ENCODE measurements at places on chromosomes 13 and 19.

- no peak for DNase-seq
Observed at GRCh38 chr13:52665325-52665724, 12.7 kb downstream of the SUGT1 start.

DNA sequence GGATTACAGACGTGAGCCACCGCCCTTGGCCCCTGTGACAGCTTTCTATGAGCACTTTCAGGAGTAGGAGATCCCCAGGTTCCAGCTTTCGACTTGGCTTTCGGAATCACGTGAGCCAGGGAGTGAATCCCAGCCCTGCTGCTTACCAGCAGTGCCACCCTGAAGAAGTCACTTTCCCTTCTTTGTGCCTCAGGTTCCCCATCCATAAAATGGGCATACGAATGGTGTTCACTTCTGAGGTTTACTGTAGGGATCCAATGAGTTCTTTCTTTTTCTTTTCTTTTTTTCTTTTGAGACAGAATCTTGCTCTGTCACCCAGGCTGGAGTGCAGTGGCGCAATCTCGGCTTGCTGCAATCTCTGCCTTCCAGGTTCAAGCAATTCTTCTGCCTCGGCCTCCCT is 4.3 kb upstream of the HOMER3 start:
- no peak for DNase-seq

- no peak for DNase-seq
Observed at GRCh38 chr13:110062077-110062776, 244.7 kb downstream of the COL4A1 start.

DNA sequence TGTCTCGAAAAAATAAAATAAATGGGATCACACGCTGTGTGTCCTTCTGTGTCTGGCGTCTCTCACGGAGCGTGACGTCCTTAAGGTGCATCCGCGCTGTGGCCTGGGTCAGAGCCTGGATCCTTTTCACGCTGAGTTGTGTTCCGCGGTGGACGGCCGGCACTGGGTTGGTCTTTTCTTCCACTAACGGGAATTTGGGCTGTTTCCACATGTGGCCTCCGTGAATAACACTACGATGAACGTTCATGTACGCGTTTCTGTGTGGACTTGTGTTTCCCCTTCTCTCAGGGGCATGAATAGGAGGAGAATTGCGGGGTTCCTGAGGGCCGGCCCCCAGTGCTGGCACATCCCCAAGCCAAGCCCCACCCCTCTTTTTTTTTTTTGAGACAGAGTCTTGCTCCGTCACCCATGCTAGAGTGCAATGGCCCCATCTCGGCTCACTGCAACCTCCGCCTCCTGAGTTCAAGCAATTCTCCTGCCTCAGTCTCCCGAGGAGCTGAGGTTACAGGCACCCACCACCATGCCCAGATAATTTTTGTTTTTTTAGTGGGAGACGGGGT is 6.2 kb upstream of the PTBP1 start:
- no peak for DNase-seq

DNA sequence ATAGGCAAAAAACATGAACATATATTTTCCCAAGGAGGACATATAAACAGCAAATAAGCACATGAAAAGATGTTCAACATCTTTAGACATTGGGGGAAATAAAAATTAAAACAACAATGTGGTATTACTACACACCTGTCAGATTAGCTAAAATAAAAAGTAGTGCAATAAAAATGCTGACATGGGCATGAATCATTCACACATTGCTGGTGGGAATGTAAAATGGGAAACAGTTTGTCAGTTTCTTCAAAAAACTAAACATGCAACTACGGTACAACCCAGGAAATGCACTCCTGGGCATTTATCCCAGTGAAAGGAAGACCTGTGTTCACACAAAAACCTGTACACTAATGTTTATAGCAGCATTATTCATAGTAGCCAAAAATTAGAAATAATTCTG is 5.3 kb upstream of the SUCLA2 start:
- no peak for DNase-seq

- DNase-seq, result no peak
Observed at GRCh38 chr19:42290523-42291434, 11.2 kb upstream of the PRR19 start.

DNA sequence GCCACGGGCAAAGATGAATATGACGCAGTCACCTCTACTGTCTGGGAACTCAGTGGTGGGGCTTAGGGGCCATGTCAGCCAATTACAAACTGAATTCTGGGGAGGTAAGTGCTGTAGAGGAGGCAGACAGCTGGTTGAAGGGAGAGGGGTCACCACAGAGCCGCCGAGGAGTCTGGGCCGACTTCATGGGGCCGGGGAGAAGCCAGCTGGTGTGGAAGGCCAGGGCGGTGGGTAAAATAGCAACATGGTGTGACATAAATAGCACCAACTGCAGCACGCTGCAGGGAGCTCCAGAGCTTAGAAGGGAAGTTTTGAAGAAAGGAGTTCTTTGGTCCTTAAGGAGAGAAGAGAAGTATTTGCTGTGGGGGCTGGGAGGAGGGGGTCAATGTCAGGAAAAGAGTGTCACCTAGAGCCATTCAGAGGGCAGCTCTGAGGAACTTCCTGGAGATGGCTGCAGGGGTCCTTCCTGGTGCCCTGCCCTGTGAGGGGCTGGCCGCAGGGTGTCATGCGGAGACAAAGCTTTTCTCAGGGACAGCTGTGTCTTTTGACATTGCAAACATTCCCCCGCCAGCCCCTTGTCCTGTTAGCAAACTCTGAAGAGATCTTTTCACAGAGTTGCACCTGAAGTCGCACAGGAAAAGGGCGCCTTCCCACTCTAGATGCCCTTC is 6.4 kb downstream of the METTL21C start:
- DNase-seq, result no peak

Data from colonic mucosa (tissue), 4 donors.